ENCODE measurements at places on chromosomes 4 and X.

DNA sequence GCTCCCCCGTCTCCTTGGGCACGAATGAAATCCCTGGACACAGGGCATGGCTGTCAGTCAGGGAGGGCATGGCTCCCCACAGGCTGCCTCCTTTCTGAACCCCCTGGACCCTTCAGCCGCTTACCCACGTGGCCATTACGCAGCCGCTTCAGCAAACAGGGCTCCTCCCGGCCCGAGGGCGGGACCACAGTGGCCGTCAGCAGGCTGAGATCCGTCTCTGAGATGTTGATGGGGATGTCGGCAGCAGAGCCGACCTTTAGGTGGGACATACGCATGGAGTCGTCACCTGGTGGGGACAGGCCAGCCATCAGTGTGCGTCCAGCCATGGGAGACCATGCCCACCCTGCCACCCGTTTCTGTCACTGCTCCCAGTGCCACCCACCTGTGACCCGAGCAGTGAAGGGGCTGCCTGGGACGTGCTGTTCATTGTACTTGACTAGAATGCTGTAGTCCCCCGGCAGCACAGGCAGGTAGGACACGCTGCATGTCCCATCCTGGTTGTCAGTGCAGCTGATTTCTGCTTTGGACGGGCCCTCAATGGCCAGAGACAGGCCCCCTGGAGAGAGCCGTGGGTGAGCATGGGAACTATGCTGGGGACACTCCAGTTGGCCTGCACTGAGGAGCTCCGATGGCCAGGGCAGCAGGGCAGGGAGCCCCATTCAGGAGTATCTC is 21.1 kb downstream of the FLNA start:
- no peak for DNase-seq

DNA sequence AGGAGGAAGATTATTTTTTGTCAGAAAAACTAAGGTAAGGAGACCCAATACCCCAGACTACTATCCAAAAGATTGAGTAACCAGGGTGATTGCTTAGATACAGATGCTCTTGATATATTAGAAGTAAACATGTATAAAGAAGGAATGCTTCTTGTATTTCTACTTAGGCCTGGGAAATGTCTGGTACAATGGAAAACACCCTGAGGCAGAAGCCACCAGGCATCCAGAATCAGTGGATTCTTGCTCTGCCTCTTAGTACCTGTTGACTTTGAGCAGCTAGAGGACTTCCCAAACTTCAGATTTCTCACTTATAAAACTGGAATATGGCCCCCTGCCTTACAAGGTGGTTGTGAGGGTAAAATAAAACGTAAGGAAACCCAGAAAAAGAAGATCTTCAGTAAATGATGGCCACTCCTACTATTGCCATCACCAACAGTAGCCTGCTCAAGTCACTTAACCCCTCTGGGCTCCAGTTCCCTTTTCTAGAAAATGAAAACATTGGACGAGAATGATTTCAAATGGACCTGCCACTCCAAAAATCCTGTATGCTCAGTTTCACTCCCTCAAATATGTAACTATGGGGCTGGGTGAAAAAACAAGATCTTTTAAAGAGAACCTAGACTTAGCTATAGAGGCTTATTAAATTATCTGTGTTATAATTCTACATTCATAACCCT is 56.6 kb downstream of the AMELX start:
- no peak for DNase-seq

- no peak for DNase-seq
These were observed 173.9 kb downstream of the SCFD2 start for GRCh38 chr4:53191997-53192396.

DNA sequence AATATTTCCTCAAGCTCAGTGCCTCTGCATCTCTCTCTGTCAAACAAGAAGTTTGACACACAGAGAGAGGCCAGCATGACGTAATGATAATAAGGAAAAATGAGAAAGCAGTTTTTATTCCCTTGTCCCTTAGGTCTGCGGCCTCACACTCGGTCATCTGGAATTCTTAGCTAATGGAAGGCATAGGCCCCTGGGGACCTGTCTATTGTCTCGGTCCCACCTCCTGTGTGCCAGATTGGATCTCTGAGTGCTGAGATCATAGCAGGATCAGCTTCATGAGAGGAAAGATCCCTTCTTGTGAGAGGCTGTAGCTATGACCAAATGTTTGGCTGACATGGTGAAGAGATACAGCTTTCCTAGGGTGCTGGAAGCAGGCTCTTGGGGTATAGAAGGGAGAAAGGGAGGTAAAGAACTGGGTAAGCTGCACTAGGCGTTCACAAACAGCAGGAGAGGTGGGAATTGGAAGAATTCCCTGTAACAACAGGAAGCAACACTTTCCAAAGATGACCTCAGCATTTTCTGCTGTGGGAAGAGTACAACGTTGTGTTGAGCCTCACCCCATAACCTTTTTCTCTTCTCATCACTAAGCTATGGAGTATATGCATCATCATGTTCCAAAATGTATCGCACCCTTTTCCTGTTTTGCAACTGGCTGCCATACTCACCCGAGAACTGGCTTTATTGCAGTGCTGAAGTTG is 20.2 kb downstream of the TMEM31 start:
- DNase-seq, result no peak

- no peak for DNase-seq
These were observed 55.8 kb downstream of the HHIP start for GRCh38 chr4:144701683-144702233.

- DNase-seq, result no peak
These were observed 378.3 kb downstream of the FBXW7 start for GRCh38 chr4:152157629-152158028.

- DNase-seq, result no peak
These were observed 64.1 kb downstream of the RLIM start for GRCh38 chrX:74550295-74550802.

DNA sequence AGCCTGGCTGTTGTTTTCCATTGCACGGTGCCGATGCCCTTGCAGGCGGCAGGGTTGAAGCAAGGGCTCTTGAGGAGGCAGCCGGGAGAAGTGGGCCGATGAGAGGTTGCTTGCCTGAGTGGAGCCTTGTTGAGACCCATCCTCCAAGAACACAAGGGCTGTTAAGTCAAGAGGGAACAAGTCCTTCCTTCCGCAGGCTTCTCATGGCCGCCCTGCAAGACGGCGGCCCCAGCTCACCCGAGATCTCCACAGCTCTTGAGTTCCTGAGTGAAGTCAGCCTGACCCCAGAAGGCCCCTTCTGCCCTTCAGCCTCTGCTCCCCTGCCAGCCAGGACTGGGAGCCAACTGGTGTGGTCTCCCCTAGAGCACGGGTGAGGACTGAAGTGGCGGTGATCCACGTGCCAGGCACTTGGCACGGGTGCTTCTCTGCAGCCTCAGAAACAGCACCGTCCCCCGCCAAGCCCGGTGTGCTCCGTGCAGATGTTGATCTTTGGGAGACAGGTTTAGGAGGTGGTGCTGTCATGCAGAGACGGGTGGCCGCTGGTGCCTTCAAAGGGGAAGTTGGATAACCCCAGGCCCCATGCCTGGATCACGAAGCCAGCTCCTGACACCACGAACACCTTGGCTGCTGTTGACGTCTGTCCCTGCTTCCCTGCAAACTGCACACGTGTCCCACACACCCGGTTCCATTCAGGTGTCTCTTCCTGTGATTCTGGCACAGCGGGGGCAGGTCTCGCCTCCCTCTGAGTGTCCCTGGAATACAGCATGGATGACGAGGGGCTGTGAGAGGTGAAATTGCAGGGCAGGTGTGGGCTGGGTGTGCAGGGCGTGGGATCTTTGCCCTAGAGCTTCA is 164.4 kb upstream of the PSAPL1 start:
- no peak for DNase-seq

GRCh38 chr4:82780752-82781231 is 17.8 kb downstream of the SCD5 start:
- DNase-seq, result peak; percentile 75

- DNase-seq, result no peak
These were observed 53.6 kb upstream of the SETD7 start for GRCh38 chr4:139609647-139610046.

GRCh38 chrX:154366666-154367055 is 7.8 kb downstream of the FLNA start:
- no peak for DNase-seq

DNA sequence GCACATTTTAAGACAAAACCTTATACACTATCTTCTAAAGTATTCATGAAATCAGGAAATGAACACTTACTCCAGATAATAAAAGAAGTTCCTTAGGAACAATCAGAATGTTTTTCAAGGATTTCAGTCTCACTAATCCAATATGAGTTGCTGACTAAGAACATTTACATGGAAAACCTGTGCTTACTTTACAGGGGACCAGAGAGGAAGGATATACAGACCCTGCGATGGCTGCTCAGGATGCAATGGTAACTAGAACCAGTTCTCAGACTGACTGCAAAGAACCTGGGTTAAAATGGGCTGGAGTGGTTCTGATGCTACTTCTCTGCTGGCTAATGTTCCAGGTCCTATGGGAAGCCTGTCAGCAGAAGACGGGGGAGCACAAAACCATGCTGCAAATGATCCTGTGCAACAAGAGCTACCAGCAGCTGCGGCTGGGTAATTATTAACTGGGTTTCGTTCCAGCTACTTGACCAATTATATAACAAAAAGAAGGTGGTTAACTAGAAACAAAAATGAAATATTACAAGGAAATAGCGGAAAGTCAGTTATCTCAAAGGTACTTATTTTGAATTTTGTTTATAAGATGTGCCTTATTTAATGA is 85.3 kb downstream of the ANXA10 start:
- no peak for DNase-seq

DNA sequence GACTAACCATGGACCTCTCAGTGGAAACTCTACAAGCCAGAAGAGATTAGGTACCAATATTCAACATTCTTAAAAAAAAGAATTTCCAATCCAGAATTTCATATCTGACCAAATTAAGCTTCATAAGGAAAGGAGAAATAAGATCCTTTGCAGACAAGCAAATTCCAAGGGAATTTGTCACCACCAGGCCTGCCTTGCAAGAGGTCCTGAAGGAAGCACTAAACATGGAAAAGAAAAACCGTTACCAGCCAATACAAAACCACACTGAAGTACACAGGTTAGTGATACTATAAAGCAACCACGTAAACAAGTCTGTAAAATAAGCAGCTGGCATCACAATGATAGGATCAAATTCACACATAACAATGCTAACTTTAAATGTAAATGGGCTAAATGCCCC is 156.6 kb downstream of the FAM13A start:
- no peak for DNase-seq

- DNase-seq, result no peak
These were observed 245.1 kb downstream of the PTTG2 start for GRCh38 chr4:38205261-38205660.

GRCh38 chrX:63400340-63400739 is 49.2 kb upstream of the SPIN4 start:
- no peak for DNase-seq

DNA sequence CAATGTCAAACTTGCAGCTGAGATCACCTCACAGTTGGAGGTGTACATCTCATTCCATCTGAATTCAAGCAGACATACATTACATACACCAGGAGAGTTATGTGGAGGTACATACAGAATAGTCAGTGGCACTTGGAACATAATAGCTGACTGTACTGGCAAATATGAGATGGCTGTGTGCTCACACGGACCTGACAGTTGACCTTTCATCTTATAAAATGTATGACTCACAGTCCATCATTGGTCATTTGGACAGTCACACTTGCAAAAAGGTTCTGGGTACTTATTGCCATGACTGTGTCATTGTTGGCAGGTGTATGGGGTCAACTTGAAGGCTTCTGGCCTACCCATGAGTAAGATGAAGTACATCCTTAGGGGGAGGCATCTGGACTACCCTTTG is 88.6 kb upstream of the WDR1 start:
- DNase-seq, result no peak

DNA sequence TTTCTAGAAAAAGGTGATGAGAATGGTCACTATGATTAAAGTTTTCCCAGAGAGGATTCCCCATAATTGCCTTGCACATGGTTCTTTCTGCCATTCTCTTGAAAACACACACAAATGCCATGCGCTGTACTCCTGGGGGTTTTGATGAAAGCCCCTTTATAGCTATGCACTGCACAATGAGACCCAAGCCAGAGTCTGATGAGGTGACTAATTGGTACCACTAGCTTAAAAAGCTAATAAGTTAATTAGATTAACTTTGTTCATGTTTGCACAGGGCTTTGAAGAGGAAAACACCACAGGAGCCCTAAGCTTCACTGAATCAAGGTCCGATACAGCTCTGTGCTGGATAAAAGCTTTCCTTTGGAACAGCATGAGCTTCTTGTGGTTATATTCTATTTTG is 132.2 kb downstream of the NKX6-1 start:
- no peak for DNase-seq

- DNase-seq, result no peak
These were observed 33.0 kb downstream of the GEMIN8 start for GRCh38 chrX:13996650-13997049.

DNA sequence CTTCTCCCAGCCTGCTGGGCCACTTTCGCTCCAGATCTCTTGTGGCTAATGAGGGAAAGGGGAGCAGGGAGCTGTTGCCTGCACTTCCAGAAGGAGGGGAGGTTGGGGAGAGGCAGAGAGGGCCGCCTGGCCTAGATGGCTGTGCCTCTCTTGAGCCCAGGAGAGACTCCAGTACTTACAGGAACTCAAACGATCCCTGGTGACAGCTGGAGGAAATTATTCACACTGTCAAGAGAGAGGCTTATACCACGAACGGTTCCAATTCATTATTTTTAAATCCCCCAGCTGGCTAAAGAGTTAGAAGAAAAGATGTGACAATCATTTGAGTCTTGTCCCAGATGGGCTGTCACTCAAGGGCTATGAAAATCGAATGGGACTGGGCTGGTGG is 96.1 kb downstream of the PHKA2 start:
- no peak for DNase-seq

GRCh38 chrX:129877401-129877800 is 28.6 kb upstream of the UTP14A start:
- no peak for DNase-seq

- DNase-seq, result no peak
These were observed 349.9 kb upstream of the KLF3 start for GRCh38 chr4:38313999-38314561.

GRCh38 chr4:6734165-6734786 is 18.3 kb downstream of the BLOC1S4 start:
- no peak for DNase-seq

GRCh38 chr4:54961357-54961975 is 163.9 kb downstream of the KDR start:
- DNase-seq, result no peak

GRCh38 chr4:58261526-58261925 is 1151.3 kb upstream of the IGFBP7 start:
- no peak for DNase-seq

DNA sequence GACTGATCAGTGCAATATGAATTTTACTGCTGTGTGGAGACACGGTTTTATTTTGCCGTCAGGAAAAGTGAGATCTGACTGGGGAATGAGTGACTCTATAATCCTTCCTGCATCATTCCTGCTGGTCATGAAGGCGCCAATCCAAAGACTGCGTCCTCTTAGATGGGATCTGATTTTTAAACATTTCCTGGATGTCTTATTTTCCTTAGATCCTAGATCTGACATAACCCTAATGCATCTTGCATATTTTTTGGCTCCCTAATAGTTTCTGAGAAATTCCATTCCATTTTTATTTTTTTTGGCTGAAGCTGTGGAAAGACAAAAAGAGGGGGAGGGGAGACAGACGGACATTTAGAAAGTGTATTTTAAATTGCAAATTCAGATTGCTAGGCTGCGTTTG is 454.9 kb upstream of the FAT1 start:
- no peak for DNase-seq

Data from NCI-H1417 treated with DMSO at 0.1 percent for 48 hours (cell line).